ENCODE measurements at places on chromosomes 13 and 19. TPM values are rescaled to one million over a fixed set of nuclear protein-coding genes. Genes with fewer than 3 reads are reported as not detected.

GRCh38 chr13:41231786-41232185, 31.6 kb downstream of the MTRF1 start:
- ATAC-seq: no peak

GRCh38 chr19:23070353-23071146, 46.3 kb upstream of the ZNF730 start:
- ATAC-seq: no peak

ATXN8OS gene
- not detected for total RNA-seq

KLK14 gene
- 0.26 TPM for total RNA-seq

Measured in activated T-helper 17 cell treated with anti-CD3 and anti-CD28 coated beads, Interleukin-2, amount 50 U/mL, for 72 hours (primary cell).